ENCODE measurements at places on chromosomes 4 and X. TPM values are rescaled to one million over a fixed set of nuclear protein-coding genes. Genes with fewer than 3 reads are reported as not detected.
A peak's percentile ranks its signal among the peaks of the same experiment; 100 is the strongest.

DNA sequence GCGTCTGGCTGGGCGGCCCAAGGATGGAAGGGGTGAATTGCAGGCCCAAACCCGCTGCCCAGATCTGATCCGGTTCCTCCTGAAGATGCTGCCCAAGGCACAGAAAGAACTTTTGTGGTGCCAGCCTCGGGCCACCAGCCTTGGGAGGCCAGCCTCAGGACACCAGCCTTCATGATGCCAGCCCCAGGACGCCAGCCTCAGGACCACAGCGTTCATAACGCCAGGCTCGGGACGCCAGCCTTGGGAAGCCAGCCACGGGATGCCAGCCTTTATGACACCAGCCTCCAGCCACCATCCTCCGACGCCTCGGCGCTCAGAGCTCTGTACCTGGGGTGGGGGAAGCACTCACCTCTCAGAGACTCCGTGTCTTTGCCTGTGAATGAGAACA is 107.8 kb downstream of the ADRA2C start:
- DNase-seq, result no peak

DNA sequence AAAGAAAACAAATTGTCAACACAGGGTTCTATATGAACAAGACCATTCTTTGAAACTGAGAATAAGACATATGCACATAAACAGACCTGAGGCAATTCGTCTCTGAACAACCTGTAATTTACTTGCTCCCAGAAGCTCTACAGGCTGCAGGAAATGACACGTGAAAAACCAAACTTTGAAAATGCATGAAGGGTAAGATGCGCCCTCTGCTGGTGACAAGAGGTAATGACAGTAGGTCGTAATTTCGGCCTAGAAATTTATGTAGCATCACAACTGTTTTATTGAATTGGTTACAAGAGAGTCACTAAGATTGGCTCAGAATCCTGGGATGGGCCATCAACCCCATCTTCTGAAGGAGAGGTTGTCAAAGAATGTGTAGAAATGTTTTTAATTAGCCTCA is 276.5 kb downstream of the PPP4R3C start:
- DNase-seq, result peak; percentile 17

- DNase-seq, result no peak
These were observed 39.5 kb upstream of the SMIM10L2A start for GRCh38 chrX:135382260-135382659.

GRCh38 chr4:154577324-154577723 is 13.2 kb downstream of the FGA start:
- no peak for DNase-seq

GRCh38 chr4:140003876-140004548 is 150.0 kb downstream of the MAML3 start:
- no peak for DNase-seq

DNA sequence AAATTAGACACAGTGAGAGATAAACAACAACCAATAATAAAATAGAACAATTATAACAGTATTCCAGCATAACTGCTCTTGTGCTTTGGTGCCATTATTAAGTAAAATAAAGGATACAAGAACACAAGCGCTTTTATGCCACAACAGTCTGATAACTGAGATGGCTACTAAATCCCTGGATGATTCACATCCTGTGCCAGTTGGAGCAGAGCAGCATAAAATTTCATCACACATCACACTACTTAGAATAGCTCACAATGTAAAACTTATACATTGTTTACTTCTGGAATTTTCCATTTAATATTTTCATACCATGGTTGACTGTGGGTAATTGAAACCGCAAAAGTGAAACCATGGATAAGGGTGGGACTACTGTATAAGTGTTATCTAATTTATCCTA is 399.9 kb upstream of the CNKSR2 start:
- peak; percentile 71 for DNase-seq

GRCh38 chrX:24990535-24990934 is 25.2 kb downstream of the ARX start:
- no peak for DNase-seq

DNA sequence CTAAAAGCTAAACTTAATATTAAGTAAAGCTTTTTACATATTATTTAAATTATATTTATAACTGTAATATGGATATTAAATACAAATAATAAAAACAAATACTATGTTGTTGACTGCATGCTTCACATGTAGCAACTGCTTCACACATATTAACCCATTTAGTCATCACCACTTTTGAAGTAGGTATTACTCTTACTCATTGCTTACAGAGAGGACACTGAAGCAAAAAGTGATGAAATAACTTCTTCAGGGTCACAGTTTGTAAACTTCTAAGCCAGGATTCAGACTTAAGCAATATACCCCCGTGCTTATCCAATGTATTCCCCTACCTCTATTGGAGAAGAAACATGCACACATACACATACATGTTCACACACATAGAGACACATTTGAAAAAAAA is 166.6 kb downstream of the DKK2 start:
- peak; percentile 94 for DNase-seq

- DNase-seq, result no peak
These were observed 59.2 kb upstream of the NKX1-1 start for GRCh38 chr4:1465173-1466033.

DNA sequence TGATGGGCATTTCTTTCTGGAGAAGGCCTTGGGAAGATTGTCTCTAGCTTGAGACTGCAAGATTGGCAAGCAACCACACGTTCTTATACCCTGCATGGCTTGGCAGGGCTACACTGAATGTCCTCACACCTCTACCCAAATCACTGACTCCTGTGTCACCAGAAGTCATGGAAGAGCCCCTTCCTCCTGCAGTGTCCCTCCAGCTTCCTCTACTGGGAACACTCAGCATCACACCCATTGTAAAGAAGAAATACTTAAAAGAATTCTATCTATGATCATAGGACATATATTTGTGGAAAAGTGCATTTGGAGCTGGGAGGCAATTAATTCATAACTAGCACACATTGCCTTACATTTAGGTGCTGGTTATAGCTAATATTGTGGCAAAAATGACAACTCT is 113.1 kb downstream of the CCSER1 start:
- no peak for DNase-seq

DNA sequence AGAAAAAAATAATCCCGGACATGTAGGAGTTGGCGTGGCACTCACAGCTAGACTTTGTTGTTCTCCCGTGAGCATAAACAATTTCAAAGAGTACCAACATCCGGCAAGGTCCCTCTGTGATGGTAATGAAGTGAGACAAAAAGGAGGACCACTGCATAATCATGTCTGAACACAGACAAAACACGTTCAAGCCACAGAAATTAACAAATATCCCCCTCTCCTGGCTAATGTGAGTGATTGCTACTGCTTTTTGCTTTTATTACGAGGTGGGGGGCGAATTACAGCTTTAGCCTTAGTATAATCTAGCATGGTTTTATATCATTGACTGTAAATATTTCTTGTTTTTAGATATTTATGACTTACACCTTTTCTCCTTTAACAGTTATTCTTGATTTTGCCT is 118.5 kb downstream of the PLS3 start:
- DNase-seq, result peak; percentile 26

DNA sequence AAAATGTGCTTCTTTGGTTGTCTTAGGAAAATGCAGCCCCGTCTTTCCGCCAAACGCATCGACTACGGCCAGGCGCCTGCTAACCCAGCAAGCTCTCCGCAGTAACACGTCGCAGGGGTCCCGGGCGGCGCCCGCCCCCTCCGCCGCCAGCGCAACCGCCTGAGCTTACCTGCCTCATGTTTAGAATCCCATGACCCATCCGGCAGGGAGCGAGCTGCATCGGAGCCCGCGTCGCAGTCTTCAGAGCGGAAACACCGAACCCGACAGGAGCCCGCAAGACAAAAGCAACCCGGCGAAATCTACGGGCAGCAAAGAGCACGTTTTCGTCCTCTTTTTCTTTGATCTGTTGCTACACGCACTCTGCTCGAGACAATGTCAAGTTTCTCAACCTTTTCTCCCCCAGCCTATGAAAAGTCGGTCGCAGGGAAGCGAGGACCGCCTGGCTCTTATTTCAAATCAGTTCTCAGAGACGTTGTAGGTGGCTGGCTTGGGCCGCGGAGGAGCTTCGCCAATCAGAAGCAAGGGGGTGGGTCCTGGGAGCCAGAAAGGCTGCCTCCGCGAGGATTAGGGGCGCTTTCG is at the start of gene MID1:
TSS of gene MID1 (minus strand) at position 465 of the 579 bp plus-strand sequence. CDS start 53,038 bp downstream, outside the sequence.
- peak; percentile 60 for DNase-seq

DNA sequence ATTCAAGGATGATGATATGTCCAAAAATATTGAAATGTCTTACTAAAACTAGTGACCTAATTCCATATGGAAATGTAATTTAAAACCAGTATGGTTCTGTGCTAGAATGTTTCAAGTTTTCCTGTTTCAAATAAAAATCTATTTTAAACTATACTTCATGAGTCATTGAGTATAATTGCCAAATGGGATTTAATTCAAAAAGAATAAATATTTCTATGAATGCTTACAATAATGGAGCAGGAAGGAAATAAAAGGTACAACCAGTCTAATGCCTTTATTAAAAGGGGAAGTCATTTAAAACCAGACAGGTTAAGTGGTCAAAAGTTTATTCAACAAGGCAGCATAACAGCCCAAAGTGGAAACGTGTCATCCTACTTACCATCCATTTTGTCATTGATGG is 2347.1 kb downstream of the PCDH7 start:
- DNase-seq, result no peak

DNA sequence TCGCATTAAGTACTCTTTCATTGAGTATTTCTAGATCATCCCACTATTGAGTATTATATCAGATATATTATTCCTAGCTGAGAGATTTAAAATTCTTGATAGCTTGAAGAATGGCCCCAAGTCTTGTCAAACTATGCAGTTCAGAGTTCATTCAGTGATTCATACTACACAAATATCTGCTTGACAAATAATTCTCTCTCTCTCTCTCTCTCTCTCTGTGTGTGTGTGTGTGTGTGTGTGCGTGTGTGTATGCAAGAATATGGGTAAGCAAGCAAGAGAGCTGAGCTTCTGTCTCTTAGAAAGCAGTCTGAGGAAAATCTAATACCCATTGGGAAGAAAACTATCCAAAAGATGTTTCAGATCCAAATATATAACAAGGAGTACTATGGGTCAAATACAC is 142.0 kb downstream of the SLC10A7 start:
- DNase-seq, result peak; percentile 62

DNA sequence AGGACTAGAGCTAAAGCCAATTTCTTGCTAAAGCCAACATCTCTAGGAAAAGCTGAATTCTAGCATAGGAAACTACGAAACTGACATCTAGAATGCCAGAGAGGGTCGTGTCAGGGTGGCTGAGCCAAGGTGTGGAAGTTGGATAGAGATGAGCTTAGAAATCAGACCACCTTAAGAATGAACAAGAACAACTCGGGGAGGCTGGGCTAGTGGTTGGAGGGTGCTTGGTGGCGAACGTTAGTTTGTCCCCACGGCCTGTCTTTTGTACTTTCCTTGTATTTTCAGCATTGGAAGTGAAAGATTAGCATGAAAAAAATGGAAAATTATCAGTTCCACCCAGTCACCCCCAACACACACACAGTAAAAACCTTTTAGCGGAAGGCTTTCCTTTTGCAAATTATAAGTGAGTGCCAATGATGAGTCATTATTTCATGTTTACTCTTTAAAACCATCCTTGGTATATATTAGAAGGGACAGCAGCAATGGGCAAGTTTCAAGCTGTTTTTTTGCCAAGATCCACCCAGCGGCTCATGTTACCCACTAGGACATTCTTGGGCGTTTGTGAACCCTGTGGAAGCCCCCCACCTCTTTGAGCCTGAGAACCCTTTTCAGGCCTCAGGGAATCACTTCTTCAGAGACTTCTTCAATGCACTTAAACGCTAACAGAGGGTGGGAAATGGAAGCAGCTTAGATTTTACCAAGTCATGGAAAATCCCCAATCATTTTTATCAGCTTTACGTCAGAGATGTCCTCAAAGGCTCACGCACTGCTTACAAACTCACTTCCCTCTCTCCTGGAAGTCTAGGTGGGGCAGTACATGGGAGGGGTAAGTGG is 4.9 kb upstream of the PPEF1 start:
- peak; percentile 73 for DNase-seq

- peak; percentile 13 for DNase-seq
These were observed 151.7 kb upstream of the HHIP start for GRCh38 chr4:144494280-144494679.

DNA sequence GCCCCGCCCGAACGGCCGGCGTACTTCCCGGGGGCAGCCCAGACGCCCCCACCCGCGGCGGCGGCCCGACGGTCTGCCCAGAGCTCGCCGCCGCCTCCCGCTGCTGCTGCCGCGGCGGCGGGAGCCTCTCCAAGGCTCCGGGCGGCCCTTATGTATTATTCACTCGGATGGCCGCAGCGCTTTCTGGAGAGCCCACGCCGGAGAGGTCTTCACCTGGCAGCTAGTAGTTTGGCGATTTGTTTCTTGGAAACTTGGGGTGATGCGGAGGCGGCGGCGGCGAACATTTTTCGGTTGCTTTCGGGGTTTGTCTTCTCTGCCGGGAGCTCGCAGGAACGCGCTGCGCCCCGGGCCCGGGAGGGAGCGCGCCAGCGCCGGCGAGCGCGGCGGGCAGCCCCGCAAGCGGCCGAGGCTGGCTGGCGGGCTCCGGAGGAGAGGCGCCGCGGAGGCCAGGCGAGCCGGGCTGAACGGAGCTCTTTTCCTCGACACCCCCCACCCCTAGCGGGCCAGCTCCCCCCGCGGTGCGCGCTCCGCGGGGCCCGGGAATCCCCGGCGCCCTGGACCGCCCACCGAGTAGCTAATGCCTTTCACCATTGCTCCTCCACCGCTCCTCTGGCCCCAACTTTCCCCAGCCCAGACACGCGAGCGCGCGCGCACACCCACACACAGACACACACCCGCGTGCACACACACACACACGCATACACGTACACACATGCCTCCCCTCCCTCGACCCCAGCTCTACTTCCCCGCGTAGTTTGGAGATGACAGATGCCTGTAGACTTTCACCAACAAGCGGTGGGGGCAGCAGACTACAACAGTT is 113.5 kb downstream of the DHX15 start:
- DNase-seq, result no peak

GRCh38 chrX:20374450-20374849 is 107.7 kb upstream of the RPS6KA3 start:
- DNase-seq, result peak; percentile 39

DNA sequence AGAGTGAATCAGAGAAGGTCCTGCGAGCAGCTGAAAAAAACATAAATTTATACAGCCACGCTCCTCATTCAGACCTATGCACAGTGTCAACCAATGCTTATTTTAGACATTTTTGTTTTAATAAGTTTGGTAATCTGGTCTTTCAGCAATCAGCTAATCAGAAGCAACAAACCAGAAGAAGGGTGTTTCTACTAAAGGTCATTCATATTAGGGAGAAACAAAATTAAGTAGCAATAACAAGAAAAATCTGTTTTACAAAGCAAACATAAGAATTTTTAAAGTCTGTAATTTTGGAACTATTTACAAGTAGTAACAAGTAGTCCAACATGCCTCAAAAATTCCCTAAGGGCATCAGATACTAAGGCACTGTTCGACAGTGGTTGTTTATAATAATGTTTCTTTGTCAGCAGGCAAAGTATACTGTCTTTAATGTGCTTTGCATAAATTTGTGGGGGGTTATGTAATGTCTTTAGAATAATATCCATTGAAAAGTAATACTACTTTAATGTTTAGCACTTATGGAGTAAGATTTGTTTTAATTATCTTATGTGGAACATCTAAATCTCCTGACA is 82.8 kb downstream of the PHOX2B start:
- peak; percentile 12 for DNase-seq

- DNase-seq, result no peak
These were observed at the start of gene TBL1X for GRCh38 chrX:9464435-9465371. Gene TBL1X, plus strand, starts transcription at chrX:9465058. Its CDS starts 188,529 bp downstream, at chrX:9653587.

Gene S100G
- not detected for total RNA-seq

Gene ELOVL6
- total RNA-seq, result 9.2 TPM

Gene GLRA3
- not detected for total RNA-seq

Gene MAGEA2B
- total RNA-seq, result not detected

Gene MGARP
- 0.13 TPM for total RNA-seq

Gene SUPT20HL1
- total RNA-seq, result under 0.01 TPM

Data from bronchial epithelial cell (primary cell).